ENCODE measurements at places on chromosomes 16 and 17.
A peak's percentile ranks its signal among the peaks of the same experiment; 100 is the strongest.

GRCh38 chr17:16975744-16976625, 4.1 kb upstream of the TNFRSF13B start:
- peak; percentile 85 for DNase-seq

GRCh38 chr16:91484-91883, 13.5 kb downstream of the MPG start:
- DNase-seq = no peak

DNA sequence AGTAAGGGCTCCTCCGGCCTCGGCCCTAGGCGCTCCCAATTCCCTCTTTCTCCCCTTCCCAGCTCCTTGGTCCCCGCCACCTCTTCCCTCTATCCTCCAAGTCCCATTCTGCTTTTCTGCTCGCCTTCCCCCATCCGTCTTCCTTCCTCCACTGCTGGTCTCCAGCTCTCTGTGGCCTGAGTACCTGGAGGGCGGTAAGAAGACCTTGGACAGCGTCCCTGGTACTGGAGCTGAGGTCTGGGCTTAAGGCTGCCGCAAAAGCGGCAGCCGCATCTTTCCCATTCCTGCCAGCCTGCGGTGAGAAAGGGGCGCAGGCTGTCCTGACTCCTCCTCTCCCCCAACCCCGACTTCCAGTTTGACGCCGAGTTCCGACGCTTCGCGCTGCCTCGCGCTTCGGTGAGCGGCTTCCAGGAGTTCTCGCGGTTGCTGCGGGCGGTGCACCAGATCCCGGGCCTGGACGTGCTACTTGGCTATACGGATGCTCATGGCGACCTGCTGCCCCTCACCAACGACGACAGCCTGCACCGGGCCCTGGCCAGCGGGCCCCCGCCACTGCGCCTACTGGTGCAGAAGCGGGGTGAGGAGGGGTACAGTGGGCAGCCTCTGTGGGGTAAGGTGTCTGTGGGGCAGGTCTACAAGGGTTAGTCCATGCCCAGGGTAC, 471 bp downstream of the PARD6A start:
- DNase-seq = no peak

- no peak for DNase-seq
Observed at GRCh38 chr16:2985462-2985861, 5.2 kb upstream of the PKMYT1 start.

GRCh38 chr16:24511792-24512191, 27.6 kb upstream of the RBBP6 start:
- DNase-seq = no peak

GRCh38 chr16:2755158-2755557, 2.7 kb downstream of the SRRM2 start:
- no peak for DNase-seq

DNA sequence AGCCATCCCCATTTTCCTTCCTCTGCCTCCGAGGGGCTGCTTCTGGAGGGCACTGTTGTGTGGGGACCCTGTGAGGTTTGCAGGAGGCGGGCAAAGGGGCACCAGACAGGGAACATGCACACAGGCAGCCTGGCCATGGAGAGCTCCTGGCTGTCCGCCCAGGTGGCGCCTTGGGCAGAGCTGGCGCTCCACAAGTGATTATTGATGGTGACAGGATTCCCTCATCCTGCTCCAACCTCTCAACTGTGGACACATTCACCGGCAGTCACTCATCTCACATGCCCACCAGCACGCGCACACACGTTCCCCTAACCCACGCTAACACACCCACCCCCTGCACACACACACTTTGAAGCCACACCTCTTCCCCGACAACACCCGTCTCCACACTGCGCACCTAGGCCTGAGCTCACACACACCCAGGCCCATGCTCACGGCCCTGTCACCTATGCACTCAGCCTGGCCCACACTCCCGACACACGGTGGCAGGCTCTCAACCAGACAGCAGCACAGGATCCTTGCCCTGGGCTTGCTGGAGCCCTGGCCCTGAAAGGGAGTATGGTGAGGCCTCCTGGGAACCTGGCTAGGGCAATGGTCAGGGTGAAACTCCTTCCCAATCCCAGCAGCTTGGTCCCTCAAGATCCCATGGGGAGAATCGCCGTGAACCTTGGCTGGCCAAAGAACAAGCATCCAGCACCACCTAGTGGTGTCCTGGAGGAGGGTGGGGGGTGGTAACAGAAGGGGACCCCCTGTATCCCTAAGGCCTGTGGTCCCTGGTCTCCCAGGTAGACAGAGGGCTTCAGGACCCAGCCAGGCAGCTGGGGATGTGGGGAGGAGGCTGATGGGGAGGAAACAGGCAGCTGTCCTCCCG, 3.6 kb downstream of the PNMT start:
- DNase-seq = peak; percentile 52

- DNase-seq = peak; percentile 33
Observed at GRCh38 chr17:68972119-68972704, 17.0 kb upstream of the ABCA8 start.

- no peak for DNase-seq
Observed at GRCh38 chr16:81526935-81527334, 82.3 kb downstream of the CMIP start.

GRCh38 chr16:63169100-63169499, 1132.9 kb upstream of the CDH8 start:
- no peak for DNase-seq

DNA sequence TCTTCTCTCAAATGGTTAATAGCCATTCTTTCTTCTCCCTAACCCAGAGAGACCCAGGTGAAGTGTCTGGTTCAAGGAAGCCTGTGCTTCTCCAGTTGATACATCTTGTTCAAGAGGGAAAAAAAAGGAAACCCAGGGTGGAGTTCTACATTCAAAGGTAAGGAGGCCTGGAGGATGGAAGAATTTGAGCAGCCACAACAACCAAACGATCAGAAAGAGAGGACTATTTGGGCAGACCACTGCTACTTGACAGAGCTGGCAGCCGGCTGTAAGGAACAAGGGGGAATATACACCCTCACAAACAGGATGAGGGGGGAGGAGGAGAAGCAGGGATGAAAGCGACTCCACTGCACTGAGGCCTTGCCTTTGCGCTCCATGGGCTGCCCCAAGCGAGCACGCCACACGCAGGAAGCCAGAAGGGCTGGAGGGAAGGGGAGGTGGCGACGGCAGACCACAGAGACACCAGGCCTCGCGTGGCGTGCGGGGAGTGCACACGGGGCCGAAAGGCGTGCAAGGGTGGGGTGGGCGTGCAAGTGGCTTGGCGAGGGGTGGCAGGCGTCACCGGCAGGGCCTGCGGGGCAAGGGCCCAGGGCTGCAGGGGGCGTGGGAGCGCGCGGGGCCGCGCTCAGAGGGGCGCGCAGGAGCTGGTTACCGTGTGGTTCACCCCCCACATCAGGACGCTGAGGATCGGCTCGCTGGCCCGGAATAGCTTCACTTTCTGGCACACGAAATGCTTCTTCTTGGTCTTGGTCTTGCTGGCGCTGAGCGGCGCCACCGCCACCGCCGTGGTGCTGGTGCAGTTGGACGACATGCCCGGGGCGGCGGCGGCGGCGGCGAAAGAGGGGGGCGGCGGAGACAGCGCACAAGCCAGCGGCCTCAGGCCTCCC, 499 bp downstream of the PIP4K2B start:
- DNase-seq = no peak

DNA sequence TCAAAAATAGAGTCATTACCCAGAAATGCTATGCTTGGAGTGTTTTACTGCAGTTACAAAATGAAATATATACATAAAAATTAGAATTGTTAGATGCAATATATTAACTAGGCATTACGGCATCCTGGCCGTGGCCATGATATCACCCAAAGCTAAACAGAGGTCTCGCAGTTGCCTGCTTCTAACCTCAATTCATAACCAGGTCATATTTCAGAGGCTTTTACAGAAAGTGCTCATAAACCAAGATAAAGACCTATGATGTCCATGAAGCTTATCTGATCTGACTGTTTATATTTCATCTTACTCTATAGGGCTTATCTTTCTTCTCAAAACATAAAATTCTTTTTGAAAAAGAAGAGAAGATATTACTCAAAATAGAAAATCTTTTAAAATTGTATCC, 664.5 kb upstream of the SALL1 start:
- no peak for DNase-seq

DNA sequence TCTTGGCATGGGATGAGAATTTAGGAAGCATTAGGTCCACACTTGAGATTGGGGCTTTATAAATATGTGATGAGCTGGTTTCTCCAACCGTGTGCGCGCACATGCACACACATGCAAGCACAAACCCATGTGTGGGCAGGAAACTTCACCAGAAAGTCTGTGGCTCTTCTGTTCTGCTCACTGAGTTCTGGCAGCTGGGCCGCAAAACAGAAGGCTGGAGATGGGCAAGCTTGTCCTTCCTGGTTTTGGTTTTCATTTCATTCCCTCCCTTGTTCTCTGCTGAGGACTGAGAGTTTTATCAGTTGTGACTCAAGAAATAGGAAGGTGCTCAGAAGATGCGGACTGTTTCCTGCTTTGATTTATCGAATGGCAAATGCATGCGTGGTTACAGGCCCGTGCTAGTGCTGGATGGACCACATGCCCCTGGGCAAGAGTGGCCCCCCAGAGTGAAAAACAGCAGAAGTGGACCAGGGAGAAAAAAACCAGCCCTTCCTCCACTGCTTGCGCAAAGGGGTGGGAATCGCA, 14.1 kb downstream of the MAP3K14 start:
- DNase-seq = peak; percentile 77

DNA sequence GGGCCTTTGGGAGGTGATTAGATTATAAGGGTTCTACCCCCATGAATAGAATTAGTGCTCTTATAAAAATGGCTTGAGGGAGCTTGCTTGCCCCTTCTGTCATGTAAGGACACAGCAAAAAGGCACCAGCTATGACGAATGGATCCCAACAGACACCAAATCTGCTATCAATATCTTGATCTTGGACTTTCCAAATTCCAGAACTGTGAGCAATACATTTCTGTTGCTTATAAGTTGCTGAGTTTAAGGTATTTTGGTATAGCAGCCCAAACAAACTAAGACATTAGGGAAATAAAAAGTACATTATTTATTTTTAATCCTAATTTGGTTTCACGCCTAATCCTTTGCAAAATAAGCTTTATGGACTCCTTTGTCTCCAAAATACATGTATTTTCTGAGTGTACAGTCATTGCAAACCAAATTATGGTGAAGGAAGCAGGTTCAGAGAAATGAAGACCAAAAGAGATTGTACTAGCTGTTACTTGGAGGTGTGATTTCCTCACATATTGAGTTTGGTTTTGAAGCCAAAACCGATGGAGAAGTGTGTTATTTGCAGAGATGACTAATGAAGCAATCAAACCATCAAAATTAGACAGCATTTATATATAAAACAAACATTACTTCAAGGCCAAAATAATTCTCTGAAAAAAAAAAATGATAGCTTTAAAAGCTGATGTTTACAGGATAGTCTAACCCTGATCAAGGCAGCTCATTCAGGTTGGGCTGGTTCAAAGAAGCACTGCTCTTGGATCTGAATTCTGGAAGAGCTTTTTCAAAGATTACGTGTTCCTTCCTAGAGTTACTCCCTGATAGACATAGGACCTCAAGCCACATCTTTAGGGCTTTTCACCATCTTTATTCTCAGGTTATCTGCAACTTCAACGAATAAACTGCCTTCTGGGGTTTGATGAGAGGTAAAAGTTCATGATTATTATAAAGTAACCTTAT, 71.6 kb downstream of the MYO1D start:
- no peak for DNase-seq

- DNase-seq = no peak
Observed at GRCh38 chr17:57327176-57327970, 71.0 kb downstream of the MSI2 start.

- DNase-seq = no peak
Observed at GRCh38 chr17:6464446-6465041, 20.3 kb downstream of the PIMREG start.

DNA sequence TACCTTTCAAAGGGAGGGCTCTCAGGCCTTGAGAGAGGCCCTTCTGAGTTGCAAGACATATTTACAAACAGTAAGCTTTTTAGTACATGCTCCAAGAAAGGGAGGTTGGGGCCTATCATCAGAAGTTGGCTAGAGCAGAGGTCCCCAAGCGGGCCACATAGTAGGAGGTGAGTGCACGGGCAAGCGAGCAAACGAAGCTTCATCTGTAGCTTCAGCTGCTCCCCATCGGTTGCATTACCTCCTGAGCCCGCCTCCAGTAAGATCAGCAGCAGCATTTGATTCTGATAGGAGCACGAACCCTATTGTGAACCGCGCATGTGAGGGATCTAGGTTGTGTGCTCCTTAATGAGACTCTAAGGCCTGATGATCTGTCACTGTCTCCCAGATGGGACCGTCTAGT, 26.2 kb downstream of the PRDM7 start:
- no peak for DNase-seq

- DNase-seq = no peak
Observed at GRCh38 chr17:72465191-72466024, 344.6 kb downstream of the SOX9 start.

- DNase-seq = no peak
Observed at GRCh38 chr16:12461201-12461600, 342.5 kb downstream of the CPPED1 start.

- no peak for DNase-seq
Observed at GRCh38 chr16:77700846-77701245, 21.5 kb upstream of the NUDT7 start.

DNA sequence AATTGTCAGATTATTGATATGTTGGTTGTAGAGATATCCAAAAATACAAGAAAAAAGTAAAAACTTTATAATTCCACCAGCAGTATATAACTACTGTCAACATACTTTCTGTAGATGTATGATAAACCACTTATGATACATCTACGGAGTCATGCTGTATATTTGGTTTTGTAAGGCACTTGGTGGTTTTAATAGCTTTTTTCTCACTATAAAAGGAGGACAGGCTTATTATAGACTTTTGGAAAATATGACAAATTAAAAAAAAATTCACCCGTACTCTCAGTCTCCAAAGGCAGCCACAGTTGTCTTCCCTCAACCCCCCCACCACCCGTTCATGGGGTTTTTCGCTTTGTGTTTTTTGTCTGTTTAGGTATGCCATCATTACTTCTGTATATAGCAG, 14.8 kb downstream of the RAI1 start:
- DNase-seq = no peak

DNA sequence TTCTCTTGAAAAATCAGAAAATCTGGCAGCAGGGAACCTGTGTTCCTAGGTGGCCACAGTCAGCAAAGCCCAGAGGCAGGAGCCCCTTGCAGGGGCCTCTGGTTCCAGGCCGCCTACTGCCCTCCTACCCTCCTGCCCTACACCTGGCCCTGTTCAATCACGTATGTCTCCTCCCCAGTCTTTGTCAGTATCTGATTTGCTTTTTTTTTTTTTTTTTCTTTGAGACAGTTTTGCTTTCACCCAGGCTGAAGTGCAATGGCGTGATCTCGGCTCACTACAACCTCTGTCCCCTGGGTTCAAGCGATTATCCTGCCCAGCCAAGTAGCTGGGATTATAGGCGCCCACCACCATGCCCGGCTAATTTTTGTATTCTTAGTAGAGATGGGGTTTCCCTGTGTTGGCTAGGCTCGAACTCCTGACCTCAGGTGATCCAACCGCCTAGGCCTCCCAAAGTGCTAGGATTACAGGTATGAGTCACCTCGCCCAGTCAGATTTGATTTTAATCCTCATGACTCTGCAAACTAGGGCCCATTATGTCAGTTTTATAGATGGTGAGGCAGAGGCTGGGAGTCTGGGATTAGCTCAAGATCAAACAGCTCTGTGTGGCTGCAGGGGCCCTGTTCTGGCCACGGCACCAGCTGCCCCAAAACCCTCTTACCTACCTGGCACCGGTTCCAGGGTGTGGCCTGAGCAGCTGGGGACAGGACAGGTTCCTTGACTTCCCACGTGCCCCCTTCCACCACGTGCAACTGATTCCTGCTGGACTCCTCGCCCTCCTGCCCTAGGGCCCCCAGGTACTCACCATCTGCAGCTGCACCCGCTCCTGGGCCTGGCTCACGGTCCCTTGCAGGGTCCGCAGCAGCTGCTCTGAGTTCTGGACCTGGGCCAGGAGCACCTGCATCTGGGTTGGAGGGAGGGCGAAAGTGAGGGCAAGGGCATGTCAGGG, 14.7 kb downstream of the RABEP2 start:
- DNase-seq = peak; percentile 71
